ENCODE measurements at places on chromosomes 4 and X.

- peak; percentile 35 for DNase-seq
These were observed 836.5 kb upstream of the HTR2C start for GRCh38 chrX:113747274-113747973.

GRCh38 chr4:113644398-113644797, 117.1 kb downstream of the CAMK2D start:
- DNase-seq, result no peak

GRCh38 chr4:77204621-77205020, 47.6 kb downstream of the CCNG2 start:
- no peak for DNase-seq

DNA sequence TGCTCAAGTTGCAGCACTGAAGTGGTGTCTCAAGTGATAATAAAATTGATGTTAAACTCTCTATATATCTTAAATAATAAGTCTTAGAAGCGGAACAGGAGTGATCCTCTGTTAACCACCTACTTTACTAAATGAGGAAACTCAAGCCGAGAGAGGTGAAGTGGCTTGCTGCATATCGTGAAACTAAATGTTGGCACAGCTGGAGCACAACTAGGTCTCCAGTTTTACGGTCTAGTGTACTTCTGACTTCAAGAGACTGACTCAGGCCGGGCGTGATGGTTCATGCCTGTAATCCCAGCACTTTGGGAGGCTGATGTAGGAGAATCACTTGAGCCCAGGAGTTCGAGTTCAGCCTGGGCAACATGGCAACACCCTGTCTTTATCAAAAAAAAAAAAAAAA, 35.5 kb upstream of the PLS3 start:
- no peak for DNase-seq

- DNase-seq, result no peak
These were observed 12.2 kb upstream of the GPRIN3 start for GRCh38 chr4:89319756-89320155.

DNA sequence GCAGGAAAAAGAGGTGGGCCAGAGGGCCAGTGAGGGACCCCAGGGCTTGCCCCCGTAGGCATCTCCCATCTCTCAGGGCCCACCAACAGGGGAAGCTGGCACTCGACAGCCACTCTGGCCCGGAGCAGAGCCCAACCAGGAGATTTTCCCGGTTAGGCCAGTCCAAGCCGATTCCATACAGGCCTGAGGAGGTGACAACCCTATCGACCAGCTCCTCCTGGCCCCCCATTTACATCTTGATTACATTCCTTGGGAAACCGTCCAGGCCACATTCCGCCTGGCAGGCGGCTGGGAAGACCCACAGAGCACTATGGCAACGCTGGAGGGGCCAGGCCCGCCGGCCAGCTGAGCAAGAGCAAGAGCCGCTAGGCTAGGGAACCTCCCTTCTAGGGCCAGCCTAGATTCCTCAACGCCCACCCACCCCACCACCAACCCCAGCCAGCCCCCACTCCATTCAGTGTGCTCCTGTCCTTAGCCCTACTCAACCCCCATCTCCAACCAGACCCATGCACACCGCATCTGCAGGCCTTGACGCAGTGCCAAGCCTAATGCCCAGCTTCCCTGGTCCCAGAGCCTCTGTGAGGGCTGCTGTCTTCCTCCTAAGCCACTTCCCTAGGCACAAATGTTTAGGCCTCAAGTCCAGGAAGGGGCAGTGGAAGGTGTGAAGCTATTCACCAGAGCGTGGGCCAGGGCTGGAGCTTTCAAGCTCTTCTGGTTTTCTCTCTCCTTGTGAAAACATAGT, 161.2 kb downstream of the EFNB1 start:
- DNase-seq, result no peak

GRCh38 chr4:185638093-185638492, 102.8 kb upstream of the PDLIM3 start:
- no peak for DNase-seq

DNA sequence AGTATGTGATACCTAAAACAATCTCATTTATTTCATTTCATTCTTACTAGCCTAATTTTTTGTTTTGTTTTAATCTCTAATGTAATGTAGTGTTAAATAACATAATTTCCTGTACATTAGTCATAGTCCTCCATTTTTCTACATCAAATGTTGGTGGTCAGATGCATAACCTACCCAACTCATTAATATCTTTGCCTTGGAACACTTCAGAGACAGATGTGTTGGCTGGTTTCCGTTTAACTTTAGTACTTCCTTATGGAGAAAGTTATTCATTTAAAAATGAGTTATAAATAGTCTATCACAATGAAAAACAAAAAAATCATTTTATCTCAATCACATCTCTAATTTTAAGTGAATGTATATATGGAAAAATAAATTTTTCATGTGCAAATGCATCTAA, 190.2 kb downstream of the ANTXR2 start:
- no peak for DNase-seq

- no peak for DNase-seq
These were observed 173.3 kb downstream of the MID1IP1 start for GRCh38 chrX:38974542-38974941.

- DNase-seq, result no peak
These were observed 19.7 kb downstream of the SLAIN2 start for GRCh38 chr4:48361012-48361400.

GRCh38 chr4:19379191-19379708, 872.5 kb upstream of the SLIT2 start:
- no peak for DNase-seq

GRCh38 chrX:35622040-35622439, 176.1 kb upstream of the MAGEB16 start:
- no peak for DNase-seq

- DNase-seq, result no peak
These were observed 118.3 kb downstream of the SORBS2 start for GRCh38 chr4:185693548-185694215.

GRCh38 chr4:13599159-13599558, 28.4 kb downstream of the BOD1L1 start:
- no peak for DNase-seq

DNA sequence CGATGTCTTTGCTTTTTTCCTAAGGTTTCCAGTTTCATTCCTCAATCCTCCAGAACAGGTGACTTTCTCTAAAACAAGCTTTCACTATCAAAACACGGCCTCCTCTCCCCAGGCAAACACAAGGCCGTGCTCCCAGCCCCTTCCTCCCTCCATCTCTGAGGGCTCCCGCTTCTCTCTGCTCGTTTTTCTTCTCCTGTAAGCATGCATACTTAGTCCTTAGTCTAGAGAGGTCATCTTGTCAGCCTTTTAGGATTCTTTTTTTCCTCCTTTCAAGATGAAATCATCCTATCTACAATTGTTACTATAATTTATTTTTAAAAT, 18.7 kb downstream of the DCTD start:
- DNase-seq, result no peak

DNA sequence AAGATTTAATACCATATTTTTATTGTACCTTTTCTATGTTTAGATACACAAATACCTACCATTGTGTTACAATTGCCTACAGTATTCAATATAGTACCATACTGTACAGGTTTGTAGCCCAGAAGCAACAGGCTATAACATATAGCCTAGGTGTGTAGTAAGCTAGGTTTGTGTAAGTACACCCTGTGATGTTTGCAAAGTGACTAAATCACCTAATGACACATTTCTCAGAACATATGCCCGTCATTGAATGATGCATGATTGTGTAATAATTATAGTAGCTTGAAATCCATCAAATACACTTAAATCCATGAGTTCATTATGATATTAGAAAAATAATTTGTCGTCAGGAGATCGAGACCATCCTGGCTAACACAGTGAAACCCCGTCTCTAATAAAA, 30.8 kb downstream of the GAB3 start:
- DNase-seq, result no peak

DNA sequence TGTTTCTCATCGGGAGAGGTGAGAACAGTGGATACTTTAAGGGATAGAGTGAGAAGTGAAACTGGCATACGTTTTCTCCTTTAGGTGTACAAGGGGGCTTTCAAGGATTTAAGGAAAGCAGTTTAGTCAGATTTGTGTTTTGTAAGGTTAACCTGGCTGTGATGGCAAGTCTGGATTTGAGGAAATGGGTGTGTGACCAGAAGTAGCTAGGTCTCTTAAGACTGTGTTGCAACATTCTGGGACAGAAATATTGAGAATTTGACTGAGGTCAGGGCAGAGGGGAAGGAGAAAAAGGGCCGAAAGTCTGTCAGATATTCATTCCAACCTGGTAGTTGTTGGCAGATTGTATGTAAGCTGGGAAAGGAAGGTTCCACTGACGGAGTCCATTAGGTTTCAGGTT, 10.4 kb upstream of the GABRE start:
- DNase-seq, result no peak

DNA sequence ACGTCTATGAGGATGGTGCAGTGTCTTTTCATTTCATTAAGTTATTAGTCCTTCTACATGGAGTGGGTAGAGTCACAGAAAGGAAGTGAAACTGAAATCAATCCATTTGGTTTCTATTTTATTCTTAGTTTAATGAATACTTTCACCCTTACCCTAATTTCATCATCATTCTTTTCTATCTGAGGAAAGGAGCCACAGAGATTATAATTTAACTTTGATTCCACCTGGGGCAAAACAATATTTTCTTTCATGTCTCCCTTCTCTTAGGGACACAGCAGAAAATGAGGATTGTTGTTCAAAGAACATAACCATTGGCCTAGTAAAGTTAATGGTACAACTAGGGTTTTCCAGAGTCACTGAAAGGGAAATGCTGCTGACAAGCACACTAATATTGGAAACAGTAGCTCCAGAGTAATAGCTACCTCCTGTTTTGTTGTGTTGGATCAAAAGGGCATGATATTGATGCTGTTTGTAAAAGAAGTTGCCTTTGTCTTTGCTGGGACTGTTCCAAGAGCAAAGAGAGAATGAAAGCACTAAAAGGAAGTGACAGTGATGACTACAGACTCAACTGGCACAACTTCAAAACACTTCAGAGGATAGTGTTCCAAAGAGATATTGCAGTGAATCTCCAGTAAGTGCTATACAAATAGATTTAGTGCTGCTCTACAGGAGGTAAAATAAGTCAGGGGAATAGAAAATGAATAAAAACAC, 247.1 kb upstream of the PITX2 start:
- DNase-seq, result no peak

- no peak for DNase-seq
These were observed 201.0 kb downstream of the PAPSS1 start for GRCh38 chr4:107519053-107519452.

DNA sequence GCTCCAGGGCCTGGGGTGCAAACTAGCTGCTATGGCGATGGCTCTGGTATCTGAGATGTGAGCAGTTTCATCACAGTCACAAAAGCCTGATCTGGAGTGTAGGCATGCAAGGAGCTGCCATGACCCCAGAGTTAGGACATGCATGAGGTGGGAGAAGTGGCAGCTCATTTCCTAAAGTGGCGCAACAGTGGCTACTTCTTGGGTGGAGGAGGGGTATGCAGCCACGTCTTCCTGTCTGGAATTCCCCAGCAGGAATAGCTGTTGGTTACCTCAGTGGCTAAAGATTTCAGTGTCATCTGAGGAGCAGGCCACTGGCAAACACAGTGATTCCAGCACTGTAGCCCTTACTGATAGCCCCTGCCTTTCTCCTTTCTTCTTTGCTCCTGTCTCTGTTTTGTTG, 1382.5 kb downstream of the C4orf33 start:
- DNase-seq, result no peak

- no peak for DNase-seq
These were observed 121.1 kb downstream of the MGST2 start for GRCh38 chr4:139786494-139787354.

DNA sequence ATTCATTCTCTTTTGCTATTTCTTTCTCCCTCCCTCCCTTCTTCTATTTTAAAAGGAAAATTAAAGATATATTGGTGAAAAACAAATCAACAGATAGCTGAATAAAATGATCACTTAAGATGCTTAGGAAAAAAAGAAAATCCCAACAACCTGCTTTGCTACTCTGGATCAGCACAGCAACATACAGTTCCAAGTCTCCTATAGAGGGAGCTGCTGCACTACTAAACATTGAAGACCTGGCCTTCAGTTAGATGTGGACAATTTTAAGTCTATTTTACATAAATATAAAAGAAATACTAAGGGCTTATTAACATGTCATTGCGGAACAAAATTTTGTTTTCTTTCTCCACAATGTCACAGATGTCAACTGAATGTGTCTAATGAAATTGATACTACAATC, 226.4 kb downstream of the MAGEB5 start:
- DNase-seq, result no peak

GRCh38 chrX:1485033-1485432, 32.3 kb upstream of the ASMTL start:
- DNase-seq, result no peak

GRCh38 chrX:47707031-47707780, 48.2 kb upstream of the UXT start:
- DNase-seq, result no peak
